ENCODE measurements at places on chromosomes 4 and X.

GRCh38 chr4:173858471-173858870, 328.4 kb upstream of the HAND2 start:
- DNase-seq = no peak

DNA sequence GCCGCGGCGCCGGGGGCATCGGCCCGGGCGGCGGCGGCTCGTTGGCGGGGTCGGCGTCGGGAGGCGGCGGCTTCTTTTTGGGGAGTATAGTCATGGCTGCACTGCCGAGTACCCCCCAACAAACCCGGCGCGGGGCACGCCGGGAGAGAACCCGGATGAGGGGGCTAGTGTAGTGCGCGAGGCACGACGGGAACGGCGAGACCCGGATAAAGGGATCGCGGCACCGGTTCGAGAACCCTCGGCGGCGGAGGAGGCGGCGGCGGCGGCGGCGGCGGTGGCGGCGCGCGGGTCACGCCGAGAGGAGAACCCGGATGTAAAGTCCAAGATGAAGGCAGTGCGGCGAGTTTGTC, at the start of gene OTUD5:
TSS of gene OTUD5 (minus strand) at position 131 of the 350 bp plus-strand sequence. CDS start at position 94, 37 bp downstream.
- DNase-seq = peak; percentile 61

DNA sequence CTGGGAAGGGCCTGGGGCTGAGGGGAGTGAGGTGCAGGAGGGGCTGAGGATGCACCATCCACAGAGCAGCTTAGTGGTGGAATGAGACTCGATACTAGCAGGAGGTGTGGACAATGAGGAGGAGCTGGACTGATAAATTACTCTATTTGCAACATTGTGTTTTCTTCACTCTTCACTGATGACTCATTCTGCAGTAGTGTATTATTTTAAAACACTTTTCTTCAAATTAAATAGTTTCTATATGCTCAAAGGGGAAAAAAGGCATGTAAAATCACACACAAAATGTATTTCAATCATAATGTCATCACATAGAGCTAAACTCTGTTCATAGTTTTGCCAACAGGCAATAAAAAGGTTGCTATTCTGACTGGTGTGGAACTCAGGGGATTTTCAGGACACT, 467.0 kb upstream of the CTSO start:
- DNase-seq = no peak

GRCh38 chr4:132809298-132810032, 339.6 kb upstream of the PCDH10 start:
- DNase-seq = no peak

GRCh38 chr4:38993683-38994082, 38.5 kb downstream of the TMEM156 start:
- DNase-seq = no peak

All from activated CD8-positive, alpha-beta memory T cell treated with anti-CD3 and anti-CD28 coated beads for 4 hours (primary cell).